Naive B cell (primary cell): ENCODE measurements at places on chromosomes 2 and 18.

- H3K36me3 ChIP-seq, result peaks cover 8% of the 10 kb centered on the region
- no peak for DNase-seq
Observed at GRCh38 chr18:78980279-78980771, 707 bp downstream of the SALL3 start.

- DNase-seq, result no peak
- no peak overlapping the region for H3K27ac ChIP-seq
- H3K4me3 ChIP-seq, result no peak overlapping the region
- H3K27me3 ChIP-seq, result peaks cover 14% of the 10 kb centered on the region
- H3K36me3 ChIP-seq, result peaks cover 18% of the 10 kb centered on the region
Observed at GRCh38 chr2:20363578-20363977, 12.9 kb upstream of the PUM2 start.

GRCh38 chr2:105746177-105747080 lies 1.7 kb downstream of the NCK2 start:
- H3K27me3 ChIP-seq, result no peaks in the 10 kb centered on the region

DNA sequence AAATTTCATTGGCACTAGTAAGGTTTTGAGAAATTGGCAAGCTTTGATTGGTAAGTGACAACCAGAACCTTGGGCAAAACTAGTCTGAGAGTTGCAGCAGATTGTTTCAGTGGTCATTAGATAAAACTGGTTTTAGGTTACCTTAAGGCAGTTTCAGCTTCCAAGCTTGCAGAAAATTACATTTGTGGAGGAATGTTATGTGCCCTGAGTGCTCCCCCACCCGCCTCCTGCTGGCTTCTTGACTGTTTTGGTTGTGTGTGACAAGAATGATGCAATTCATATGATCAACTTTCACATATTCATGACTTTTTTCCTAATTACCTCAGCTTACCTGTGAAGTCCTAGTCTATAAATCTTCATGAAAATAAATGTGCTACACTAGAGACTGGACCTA lies 599.5 kb upstream of the ZNF804A start:
- no peak overlapping the region for H3K27ac ChIP-seq
- H3K4me1 ChIP-seq, result no peaks in the 10 kb centered on the region

DNA sequence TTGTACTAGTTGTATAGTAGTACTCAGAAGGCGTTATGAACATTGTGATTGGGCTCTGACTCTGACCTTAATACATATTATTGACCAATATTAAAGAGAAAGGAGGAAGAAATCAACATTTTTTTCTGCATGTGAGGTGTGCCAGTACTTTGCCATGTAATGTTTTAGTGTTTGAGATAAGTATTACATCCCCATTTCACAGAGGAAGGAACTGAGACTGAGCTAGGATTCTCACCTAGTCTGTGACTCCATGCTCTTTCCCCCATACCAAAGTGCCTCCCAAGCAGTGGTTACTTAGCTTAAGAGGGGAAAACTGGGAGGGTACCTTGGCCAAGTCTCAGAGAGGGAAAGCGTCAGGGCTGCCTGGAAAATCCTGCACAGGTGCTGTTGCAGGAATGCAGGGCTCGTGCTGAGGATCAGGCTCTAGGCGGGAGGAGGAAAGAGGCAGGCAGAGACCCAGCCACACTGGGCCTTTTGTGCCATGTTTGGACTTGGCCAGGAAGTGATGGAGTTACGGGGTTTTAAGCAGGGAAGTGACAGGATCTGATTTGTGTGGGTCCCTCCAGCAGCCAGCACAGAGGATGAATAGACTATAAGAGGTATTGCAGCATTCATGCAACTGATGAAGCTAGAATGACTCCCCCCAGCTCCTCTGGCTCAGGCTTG lies 1.7 kb downstream of the PNKD start:
- H3K27me3 ChIP-seq, result no peaks in the 10 kb centered on the region
- DNase-seq, result no peak
- peak overlapping the region; percentile 93 for H3K27ac ChIP-seq
- peaks cover 58% of the 10 kb centered on the region for H3K4me1 ChIP-seq
- peak overlapping the region; percentile 91 for H3K4me3 ChIP-seq

DNA sequence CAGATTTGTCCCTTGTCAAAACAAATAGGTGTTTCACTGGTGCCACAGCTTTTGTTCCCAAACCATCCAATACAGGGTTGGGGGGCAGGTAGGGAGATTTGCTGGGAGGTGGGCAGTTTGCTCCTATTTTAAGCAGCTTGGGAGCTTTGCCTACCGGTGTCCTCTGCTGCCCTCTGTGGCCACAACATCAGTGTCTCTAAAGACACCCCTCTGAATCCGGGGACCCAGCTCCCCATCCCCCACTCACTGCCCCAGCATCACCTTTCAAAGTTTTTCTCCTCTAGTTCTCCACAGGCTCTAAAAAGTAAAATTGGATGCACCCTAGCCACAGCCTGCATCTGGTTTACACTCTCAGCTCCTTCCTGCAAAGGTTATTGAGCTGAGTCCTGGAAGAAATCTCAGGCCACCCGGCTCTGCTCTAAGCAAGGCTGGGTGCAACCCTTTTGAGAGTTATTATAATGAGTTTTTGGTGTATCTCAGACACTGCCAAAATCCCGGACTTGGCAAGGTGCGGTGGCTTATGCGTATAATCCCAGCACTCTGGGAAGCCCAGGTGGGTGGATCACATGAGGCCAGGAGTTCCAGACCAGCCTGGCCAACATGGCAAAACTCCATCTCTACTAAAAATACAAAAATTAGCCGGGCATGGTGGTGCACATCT lies 2.9 kb upstream of the EPAS1 start:
- DNase-seq, result no peak
- no peak overlapping the region for H3K27ac ChIP-seq
- peaks cover 55% of the 10 kb centered on the region for H3K27me3 ChIP-seq
- peaks cover 18% of the 10 kb centered on the region for H3K4me1 ChIP-seq
- no peaks in the 10 kb centered on the region for H3K36me3 ChIP-seq

DNA sequence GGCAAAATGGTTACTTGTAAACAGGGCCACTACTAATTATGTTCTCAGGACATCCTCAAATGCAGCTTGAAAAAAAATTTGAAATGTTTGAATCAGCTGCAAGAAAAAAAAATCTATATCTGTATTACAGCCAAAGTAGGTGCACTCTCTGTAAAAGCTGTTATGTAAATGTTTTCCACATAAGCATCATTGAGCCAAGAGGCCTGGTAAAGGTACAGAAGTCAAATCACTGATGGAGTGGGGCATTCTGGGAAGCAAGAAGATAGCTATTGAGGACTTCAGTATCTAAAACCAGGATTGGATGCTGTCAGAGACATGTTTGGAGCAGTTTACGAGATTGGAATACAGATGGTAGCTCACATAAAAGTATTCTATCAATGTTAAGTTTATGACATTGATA lies 80.3 kb downstream of the MAPRE2 start:
- H3K27me3 ChIP-seq, result no peaks in the 10 kb centered on the region
- H3K27ac ChIP-seq, result peak overlapping the region; percentile 85
- peaks cover 16% of the 10 kb centered on the region for H3K36me3 ChIP-seq
- H3K4me3 ChIP-seq, result no peak overlapping the region

- H3K4me3 ChIP-seq, result peak overlapping the region; percentile 96
- peak overlapping the region; percentile 97 for H3K27ac ChIP-seq
- H3K4me1 ChIP-seq, result peaks cover 30% of the 10 kb centered on the region
- DNase-seq, result no peak
- H3K36me3 ChIP-seq, result no peaks in the 10 kb centered on the region
- no peaks in the 10 kb centered on the region for H3K27me3 ChIP-seq
Observed at GRCh38 chr2:151408788-151409600, 708 bp upstream of the RIF1 start.

- H3K36me3 ChIP-seq, result no peaks in the 10 kb centered on the region
- DNase-seq, result no peak
- no peak overlapping the region for H3K4me3 ChIP-seq
- H3K4me1 ChIP-seq, result no peaks in the 10 kb centered on the region
- no peaks in the 10 kb centered on the region for H3K27me3 ChIP-seq
- no peak overlapping the region for H3K27ac ChIP-seq
Observed at GRCh38 chr2:108324531-108325255, 36.0 kb downstream of the SULT1C2 start.

DNA sequence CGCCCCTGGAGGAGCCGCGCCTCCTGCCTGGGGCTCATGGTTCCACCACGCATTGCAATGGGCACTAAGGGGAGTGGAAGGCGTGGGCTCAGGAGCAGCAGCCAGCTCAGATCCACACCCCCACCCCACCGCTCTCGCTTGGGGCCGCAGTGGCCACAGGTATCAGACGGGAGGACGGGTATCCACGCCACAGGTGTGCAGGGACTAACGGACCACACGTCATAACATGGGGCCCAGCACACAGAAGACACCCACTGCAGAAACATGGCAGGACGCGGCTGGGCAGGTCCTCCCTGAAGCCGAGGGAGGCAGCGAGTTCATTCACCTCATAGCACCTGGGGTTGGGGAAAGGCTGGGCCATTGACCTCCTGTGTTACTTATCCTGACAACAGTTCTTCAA lies 13.0 kb downstream of the HDAC4 start:
- H3K4me3 ChIP-seq, result no peak overlapping the region
- H3K36me3 ChIP-seq, result no peaks in the 10 kb centered on the region
- no peak overlapping the region for H3K27ac ChIP-seq
- no peak for DNase-seq

- peaks cover 21% of the 10 kb centered on the region for H3K27me3 ChIP-seq
- no peak overlapping the region for H3K27ac ChIP-seq
- DNase-seq, result no peak
- no peaks in the 10 kb centered on the region for H3K4me1 ChIP-seq
- no peaks in the 10 kb centered on the region for H3K36me3 ChIP-seq
Observed at GRCh38 chr2:11071939-11072338, 83.3 kb upstream of the SLC66A3 start.

DNA sequence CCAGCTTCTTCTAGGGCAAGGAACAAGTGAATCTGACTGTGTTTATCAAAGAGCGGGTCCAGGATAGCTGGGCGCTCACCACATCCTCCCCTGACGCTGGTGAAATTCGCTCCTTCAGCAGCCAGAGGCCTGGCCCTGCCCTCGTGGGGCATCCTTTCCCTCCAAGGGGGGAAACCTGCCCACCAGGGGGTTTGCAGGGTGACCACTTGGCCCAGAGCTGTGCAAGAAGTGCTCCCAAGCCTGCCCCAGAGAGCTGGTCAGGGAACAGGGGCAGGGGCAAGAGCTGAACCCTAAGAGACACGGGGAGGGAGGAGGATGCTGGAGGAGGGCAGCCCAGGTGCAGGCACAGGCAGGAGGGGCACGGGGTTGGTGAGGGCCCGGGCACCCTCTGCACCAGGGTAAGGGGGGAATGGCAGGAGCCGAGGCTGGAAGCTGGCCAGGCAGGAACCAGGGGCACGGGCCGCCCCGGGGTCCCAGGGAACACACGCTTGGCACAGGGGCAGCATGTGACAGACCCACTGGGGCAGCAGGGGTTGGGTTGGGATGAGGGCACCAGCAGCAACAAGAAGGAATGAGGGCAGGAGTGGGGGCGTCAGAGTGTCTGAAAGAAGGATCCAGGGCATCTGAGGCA lies 2.8 kb upstream of the GPR55 start:
- no peak overlapping the region for H3K27ac ChIP-seq
- no peak for DNase-seq
- H3K4me3 ChIP-seq, result no peak overlapping the region

- DNase-seq, result no peak
- no peaks in the 10 kb centered on the region for H3K27me3 ChIP-seq
- no peak overlapping the region for H3K4me3 ChIP-seq
- no peak overlapping the region for H3K27ac ChIP-seq
- H3K36me3 ChIP-seq, result peaks cover 41% of the 10 kb centered on the region
Observed at GRCh38 chr2:190304404-190304803, 15.2 kb downstream of the HIBCH start.

GRCh38 chr18:74819433-74820059 lies 221.9 kb downstream of the ZNF407 start:
- no peak overlapping the region for H3K4me3 ChIP-seq
- peaks cover 8% of the 10 kb centered on the region for H3K4me1 ChIP-seq
- DNase-seq, result no peak
- H3K27me3 ChIP-seq, result no peaks in the 10 kb centered on the region

GRCh38 chr2:7539760-7540159 lies 622.5 kb downstream of the RNF144A start:
- H3K4me3 ChIP-seq, result no peak overlapping the region
- H3K36me3 ChIP-seq, result no peaks in the 10 kb centered on the region
- no peaks in the 10 kb centered on the region for H3K4me1 ChIP-seq
- no peak overlapping the region for H3K27ac ChIP-seq

DNA sequence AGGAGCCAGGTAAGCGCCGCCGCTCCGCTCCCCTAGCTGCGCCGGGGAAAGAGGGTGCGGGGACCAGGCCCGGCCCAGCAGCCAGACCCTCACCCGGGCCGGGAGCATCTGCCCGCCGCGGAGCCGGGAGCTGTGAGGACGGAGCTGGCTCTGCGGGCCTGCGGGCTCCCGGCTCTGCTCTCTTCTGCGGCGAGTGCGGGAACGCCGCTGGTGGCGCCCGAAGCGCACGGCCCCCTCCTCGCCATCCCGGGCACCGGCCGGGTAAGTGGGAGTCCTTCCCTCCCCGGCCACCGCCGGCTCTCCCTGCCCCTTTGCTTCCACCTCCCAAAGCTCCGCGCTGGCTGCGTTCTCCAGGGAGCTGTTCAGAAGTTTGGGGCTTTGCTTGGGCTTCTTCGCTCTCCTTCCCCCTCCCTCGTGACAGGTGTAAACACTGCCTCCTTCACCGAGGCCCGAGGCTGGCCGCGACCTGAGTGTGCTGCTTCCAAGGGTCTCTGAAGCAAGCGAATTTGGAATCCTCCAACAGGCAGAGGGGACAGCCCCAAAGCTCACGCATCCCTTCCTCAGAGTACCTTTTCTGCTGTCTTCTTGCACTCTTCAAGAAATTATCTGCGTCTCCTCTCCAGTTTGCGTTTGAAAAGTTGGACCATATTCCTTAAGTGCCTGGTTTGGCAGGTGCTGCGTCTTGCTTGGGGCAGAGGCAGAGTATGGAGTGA lies 632 bp downstream of the AFTPH start:
- no peak for DNase-seq
- H3K27me3 ChIP-seq, result no peaks in the 10 kb centered on the region
- peak overlapping the region; percentile 97 for H3K27ac ChIP-seq
- H3K4me1 ChIP-seq, result peaks cover 38% of the 10 kb centered on the region
- H3K4me3 ChIP-seq, result peak overlapping the region; percentile 98
- no peaks in the 10 kb centered on the region for H3K36me3 ChIP-seq

DNA sequence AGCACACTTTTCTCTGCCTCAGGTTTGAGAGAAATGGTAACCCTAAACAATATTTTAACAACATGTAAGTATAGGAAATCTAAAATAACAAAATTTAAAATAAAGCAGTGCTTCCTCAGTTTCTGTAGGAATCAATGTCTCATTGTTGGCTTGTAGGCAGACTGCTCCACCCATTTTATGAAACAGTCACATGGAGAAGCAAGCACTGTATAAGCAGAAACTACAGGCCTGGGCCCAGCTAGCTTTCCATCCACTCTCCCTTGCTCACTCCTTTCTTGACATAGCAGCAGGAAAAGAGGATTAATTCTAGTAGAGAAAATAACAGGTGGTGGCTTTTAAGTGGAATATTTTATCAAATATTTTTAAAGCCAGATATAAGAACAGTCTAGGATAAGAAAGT lies 97.2 kb downstream of the PLEKHM3 start:
- peaks cover 22% of the 10 kb centered on the region for H3K36me3 ChIP-seq
- no peak overlapping the region for H3K27ac ChIP-seq
- no peak for DNase-seq
- H3K4me3 ChIP-seq, result no peak overlapping the region
